ENCODE measurements at places on chromosomes 1 and 21.

GRCh38 chr1:153465811-153466636 is 5.6 kb upstream of the S100A7 start:
- no peak for DNase-seq

DNA sequence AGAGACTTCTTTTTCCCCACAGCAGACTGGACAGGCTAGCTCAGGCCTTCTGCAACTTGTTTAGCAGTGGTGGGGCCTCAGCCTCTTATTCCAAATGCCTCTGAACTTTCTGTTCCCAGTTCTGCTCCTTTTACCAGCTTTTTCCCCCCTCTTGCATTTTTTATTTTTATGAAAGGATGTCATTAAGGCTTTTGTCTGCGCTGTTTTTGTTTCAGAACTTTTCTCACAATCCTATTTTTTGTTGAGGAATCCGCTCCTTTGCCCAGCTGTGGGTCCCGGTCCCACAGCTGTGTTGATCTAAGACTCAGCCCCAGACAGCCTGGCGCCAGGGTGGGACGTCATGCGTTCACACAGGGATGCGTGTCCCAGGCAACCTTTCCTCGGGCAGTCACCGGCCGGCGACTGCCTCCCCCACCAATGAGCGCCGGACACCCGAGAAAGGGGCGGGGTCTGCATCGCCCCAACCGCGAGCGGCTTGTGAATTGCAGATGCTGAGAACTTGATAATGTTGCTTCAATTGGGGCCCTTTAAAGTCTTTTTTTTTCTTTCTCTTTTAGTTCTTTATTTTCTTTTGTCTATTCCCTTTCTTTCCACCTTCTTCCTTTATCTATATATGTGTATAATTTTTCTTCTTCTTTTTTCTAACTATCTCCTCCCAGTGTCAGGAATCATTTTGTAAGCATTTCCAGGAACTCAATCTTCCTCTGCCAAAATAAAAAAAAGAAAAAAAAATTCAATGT is 3.0 kb upstream of the ID3 start:
- peak; percentile 98 for DNase-seq

DNA sequence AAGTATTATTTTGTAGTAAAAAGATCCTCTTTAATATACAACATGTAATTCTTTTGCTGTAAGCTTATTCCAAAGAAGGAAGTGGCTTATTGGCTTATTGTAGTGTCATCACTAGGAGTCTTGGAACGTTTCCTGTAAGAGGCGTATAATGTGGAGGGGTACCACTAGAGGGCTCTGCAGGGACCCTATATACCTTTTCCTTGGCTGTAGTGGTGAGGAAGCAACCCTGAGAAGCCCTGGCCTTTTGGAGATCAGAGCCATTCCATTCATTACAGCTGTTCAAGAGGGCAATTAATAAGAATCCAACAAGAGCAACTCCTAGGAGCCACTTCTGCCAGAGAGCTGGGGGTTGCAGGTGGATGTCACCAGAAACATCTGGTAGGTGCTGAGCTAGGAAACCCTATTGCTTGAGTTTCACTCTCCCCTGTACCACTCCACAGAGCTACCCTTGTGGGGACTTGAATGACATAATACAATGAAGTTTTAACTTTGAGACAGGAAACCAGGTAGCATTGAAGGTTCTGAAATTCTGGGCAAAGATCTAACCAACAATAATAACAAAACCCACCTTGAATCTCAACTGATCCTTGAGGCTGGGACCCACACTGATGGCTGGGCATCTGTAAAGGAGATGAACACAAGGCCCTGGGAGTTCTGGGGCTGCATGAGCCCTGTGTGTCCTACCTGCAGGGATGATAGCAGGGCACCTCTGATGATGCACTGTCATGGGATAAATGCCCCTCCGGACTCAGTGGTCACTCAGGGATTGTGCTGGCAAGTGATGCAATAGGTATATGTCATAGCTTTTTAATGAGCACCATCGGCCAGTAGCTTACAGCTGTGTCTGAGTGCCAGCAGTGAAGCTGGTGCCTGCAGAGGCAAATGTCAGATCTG is 160.2 kb upstream of the COA6 start:
- DNase-seq, result peak; percentile 59

- DNase-seq, result peak; percentile 44
Measured at GRCh38 chr1:86515597-86515996, 31.3 kb upstream of the CLCA4 start.

DNA sequence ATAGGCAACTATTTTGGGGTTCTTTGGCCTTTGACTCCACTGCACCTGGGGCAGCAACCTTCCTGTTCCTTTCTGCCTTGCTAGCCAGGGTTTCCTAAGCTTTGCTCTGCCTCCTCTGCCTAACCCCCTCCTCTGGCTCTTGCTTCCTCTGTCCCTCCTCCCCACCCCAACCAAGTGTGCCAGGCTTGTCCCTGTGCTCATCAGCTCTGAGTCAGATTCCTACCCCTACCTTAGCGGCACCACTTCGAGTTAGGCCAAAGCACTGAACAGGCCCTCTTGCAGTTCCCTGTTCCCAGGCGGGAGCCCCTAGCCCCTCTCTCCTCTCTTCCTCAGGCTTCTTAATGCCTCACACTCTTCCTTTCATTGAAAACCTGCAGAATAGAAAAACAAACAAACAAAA is 74.8 kb upstream of the HAO2 start:
- no peak for DNase-seq

GRCh38 chr1:7369866-7370265 is 401.2 kb upstream of the VAMP3 start:
- no peak for DNase-seq

DNA sequence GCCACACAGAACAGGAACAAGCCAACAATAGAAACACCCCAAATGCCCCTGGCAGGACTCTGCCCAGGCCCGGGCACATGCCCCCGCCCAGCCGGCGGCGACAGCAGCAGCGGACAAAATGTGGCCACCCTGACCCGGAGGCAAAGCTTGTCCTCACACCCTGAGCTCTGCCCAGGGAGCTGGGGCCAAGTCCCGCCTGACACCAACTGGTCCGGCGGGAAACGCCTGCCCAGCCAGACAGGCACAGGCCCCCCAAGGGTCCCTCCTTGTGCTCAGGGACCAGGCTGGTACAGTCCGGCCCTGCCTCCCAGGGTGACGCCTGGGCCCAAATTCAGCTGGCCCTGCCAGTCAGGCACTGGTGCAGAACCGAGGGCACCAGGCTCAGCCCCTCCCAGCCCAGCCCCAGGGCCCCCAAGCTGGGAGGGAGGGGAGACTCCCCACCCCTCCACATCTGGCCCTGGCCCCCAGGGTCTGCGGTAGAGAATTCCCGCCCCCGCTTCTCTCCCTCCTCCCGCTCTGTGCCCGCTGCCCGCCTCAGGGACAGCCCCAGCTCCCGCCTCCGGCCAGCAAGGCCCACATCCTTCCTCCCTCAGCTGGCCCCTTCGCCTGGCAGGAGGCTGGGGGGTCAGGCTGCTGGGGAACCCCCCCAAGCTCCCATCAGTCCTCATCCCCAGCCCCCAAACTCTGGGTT is 2.0 kb downstream of the AHDC1 start:
- no peak for DNase-seq

DNA sequence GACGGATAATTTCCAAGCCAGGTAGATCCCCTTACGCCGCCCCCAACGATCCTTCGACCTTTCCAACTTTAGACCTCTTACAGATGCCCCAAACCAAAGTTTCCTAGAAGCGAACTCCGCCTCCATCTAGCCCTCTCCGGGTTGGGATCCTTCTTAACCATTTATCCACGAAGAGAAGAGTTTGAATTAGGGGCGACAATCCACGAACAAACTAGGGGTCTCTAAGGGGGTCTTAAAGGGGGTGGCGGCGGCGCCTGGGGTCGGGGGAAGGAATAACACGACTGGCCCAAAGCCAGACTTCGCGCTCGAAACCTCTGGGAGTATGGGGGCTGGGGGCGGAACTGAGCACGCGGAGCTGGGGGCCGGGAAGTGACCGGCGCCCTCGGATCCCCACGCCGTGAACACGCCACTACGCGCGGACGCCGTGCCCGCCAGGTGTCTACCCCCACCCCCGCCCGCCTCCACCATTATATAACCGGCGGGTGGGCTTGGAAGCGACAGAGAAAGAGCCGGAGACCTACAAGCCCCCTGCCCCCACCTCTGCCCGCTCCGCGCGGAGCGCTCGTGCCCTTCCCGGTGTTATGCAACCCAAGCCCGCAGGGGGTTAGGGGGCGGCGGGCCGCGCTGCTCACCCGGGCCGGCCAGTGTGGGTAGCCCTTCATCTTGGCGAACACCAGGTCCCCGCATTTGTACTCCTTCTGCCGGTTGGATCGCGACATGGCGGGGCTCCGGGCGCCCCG is 594 bp downstream of the HDGF start:
- peak; percentile 31 for DNase-seq

DNA sequence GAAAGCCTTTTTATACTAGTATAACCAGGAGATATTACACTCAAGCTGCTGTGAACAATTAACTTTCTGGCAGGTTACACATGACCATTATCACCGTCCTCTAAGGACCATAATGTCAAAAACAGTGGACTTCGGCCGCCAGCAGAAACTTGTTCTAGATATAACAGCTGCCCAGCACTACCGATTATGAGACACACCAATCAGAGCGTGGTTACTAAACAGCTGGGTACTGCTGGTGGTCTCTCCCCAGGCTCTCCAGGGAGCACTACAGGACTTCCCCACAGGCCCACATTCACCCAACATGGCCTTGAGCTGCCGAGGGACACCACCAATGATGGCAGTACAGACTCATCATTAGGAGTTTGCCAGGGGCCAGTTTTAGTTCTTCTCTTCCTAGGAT is 57.9 kb upstream of the CTBS start:
- no peak for DNase-seq

GRCh38 chr21:15775981-15776380 is 46.2 kb downstream of the USP25 start:
- no peak for DNase-seq

- DNase-seq, result no peak
Measured at GRCh38 chr1:109396513-109396839, 1.2 kb downstream of the SORT1 start.

DNA sequence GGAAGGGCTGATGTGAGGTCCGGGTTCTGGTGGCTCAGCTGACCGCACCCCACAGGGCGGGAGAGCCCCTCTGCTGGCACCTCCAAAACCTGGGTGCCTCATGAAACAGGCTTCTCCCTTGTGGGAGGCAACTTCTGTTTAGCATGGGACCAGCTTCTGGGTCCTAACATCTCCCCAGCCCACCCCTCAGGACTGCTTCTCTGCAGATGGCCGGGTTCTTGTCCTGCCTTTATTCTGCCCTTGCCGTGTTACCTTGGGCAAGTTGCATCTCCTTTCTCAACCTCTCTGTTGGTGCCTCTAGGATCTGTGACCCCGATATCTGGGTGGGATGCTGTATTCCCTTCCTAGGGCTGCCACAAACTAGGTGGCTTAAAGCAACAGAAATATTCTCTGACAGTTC is 15.0 kb upstream of the TTC22 start:
- no peak for DNase-seq

- no peak for DNase-seq
Measured at GRCh38 chr1:89503690-89504089, 20.9 kb upstream of the LRRC8B start.

DNA sequence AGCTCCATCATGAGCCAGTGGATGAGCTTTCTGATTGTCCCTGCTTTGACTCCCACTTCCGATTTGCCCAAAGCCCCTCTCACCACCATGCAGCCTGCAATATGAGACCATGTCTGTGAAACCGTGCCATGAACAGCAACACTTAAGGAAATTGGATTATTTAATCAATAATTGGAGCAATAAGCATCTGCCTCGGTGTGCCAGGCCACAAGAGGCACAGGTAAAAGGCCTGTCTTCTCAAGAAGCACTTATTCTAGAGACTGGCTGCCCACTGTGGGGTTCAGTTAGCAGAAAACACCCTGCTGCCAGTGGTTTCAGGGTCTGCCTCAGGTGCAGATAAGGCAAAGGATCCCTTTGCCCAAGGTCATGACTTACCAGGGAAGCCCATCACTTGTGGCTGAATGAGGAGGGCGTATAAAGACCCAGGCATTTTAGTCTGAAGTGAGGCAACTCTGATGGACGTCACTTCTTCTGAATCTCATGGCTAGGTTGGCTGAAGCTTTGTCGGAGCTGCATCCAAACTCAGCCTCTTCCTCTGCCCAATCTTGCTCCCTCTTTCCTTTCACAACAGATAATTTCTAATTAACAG is 7.1 kb upstream of the CHI3L2 start:
- no peak for DNase-seq

DNA sequence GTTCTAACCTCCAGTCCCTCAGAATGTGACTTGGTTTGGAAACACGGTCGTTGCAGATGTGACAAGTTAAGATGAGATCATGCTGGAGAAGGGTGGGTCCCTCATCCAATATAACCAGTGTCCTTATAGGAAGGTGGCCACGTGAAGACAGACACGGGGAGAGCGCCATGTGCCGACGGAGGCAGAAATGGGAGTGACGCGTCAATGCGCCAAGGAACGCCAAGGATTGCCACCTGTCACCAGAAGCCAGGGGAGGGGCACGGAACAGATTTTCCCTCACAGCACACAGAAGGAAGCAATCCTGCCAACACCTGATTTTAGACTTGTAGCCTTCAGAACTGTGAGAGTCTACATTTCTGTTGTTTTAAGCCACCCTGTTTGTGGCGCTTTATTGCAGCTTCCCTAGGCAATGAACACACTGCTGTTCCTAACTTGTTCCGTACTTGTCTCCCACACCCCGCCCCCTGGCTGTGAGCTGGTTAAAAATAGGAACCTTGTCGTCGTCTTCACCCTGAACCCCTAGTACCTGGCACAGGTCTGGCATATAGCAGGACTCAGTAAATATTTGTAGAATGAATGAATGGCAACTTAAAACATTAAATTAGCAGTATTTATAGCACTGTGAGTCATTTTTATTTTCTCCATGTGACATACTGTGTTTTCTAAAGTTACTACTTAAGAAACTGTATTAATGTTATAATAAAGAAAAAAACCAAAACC is 14.2 kb downstream of the RIMS3 start:
- DNase-seq, result no peak

DNA sequence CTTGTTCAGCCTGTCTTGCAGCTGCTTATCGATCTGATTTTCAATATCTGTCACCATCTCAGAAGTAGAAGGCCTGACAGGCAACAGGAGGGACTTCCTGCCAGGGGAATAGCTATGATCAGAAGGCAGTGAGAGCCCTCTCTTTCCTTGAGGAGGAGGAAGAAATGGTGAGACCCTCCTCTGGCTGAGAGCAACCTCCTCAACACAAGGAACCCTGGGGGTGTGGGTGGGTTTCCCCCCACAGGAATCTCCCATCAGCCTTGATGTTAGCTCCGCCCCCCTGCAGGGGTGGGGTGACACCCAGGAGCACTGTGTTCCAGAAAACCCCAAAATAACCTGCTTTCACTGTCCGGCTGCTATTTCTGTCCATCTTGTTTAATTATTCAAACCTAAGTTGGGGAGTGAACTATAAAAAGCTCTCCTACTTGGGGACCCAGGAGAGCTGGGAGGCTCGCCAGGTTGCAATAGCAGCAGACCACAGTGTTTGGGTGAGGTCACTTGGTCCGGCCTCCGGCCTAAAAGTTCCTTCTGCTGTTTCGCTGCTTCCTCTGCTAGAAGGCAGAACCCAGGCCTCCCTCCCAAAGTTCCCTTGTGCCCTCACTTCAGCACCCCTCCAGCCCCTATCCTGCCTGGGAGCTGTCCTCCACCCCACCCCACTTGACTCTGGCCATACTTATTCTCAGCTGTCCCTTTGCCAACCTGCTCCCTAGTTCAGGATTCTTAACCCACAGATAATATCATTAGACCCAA is 7.8 kb upstream of the MEF2D start:
- no peak for DNase-seq

Measured in NCI-H1105 treated with DMSO at 0.1 percent for 48 hours (cell line).